ENCODE measurements at places on chromosomes 2 and 18. TPM values are rescaled to one million over a fixed set of nuclear protein-coding genes. Genes with fewer than 3 reads are reported as not detected.

Gene OR6B2
- not detected for total RNA-seq

Gene CDC42EP3
- total RNA-seq = 56.5 TPM

Gene ECEL1
- 7.2 TPM for total RNA-seq

Gene FER1L5
- 0.10 TPM for total RNA-seq

Gene CYP26B1
- total RNA-seq = 8.8 TPM

Gene DNAJC5G
- total RNA-seq = not detected

Gene IL1F10
- not detected for total RNA-seq

Gene UPP2
- not detected for total RNA-seq

Gene CIDEA
- total RNA-seq = 0.57 TPM

Gene XIRP2
- total RNA-seq = 0.19 TPM

Gene G6PC2
- 0.23 TPM for total RNA-seq

Gene HOXD8
- 14.4 TPM for total RNA-seq

Gene UBR3
- 58.6 TPM for total RNA-seq

Gene CASP10
- 26.1 TPM for total RNA-seq

Gene OSR1
- total RNA-seq = 79.1 TPM

Gene POMC
- 1.2 TPM for total RNA-seq

Gene CCT4
- total RNA-seq = 78.8 TPM

Gene NYAP2
- 1.7 TPM for total RNA-seq

Gene EN1
- total RNA-seq = not detected

Gene ALPP
- not detected for total RNA-seq

Gene CHAC2
- 1.3 TPM for total RNA-seq

Gene AOX1
- 64.5 TPM for total RNA-seq

Gene MYCN
- 2.1 TPM for total RNA-seq

Measured in aorta (tissue), 5 donors.